Myometrial cell (primary cell): ENCODE measurements at places on chromosomes 5 and 9. TPM values are rescaled to one million over a fixed set of nuclear protein-coding genes. Genes with fewer than 3 reads are reported as not detected.

Gene TUSC1
- total RNA-seq = 6.9 and 14.1 TPM in 2 replicates

Gene TRIM7
- total RNA-seq = 3.2 and 4.6 TPM in 2 replicates

Gene PPP3R2
- not detected in 2 replicates for total RNA-seq

Gene CXCL14
- 0.29 TPM in 1 of 2 replicates, not detected in the other for total RNA-seq

Gene CLIC3
- total RNA-seq = 21.6 and 29.6 TPM in 2 replicates

Gene ADAMTSL2
- not detected in 2 replicates for total RNA-seq

Gene SLC6A19
- not detected in 2 replicates for total RNA-seq

Gene ARL14EPL
- total RNA-seq = 0.29 TPM in 1 of 2 replicates, not detected in the other

Gene RNF130
- total RNA-seq = 19.6 and 26.4 TPM in 2 replicates

Gene PDCD1LG2
- total RNA-seq = 9.6 and 11.0 TPM in 2 replicates
